ENCODE measurements at places on chromosomes 13 and 19. TPM values are rescaled to one million over a fixed set of nuclear protein-coding genes. Genes with fewer than 3 reads are reported as not detected.

DNA sequence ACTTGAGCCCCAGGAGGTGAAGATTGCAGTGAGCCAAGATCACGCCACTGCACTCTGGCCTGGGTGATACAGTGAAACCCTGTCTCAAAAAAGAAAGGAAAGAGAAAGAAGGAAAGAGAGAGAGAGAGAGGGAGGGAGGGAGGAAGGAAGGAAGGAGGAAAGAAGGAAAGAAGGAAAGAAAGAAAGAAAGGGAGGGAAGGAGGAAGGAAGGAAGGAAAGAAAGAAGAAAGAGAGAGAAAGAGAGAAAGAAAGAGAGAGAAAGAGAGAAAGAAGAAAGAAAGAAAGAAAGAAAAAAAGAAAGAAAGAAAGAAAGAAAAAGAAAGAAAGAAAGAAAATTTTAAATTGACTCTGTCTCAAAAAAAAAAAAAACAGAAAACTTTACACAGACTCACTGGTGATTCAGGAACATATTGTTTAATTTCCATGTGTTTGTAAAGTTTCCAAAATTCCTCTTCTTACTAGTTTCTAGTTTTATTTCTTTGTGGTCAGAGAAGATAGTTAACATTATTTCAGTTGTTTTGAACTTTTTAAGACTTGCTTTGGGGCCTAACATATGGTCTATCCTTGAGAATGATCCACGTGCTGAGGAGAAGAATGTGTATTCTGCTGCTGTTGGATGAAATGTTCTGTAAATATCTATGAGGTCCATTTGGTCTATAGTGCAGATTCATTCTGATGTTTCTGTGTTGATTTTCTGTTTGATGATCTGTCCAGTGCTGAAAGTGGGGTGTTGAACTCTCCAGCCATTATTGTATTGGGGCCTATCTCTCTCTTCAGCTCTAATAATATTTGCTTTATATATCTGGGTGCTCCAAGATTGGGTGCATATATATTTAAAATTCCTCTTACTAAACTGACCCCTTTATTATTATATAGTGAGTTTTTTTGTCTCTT is 204.4 kb upstream of the SERP2 start:
- DNase-seq, result no peak

DNA sequence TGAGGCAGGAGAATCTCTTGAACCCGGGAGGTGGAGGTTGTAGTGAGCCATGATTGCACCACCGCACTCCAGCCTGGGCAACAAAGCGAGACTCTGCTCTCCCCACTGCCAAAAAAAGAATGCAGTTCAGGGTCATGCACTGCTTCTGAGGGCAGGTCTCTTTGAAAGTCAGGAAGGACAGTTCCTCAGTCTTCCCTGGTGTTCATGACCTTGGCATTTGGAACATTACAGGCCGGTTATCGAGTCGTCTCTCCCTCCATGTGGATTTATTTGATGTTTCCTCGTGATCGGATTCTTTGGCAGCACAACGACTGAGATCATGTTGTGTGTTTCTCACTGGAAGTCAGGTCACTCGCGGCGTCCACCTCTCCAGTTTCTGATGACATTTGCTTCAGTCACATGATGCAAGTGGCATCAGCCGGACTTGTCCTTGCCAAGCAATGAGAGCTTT is 17.2 kb downstream of the FGF21 start:
- peak; percentile 88 for DNase-seq

DNA sequence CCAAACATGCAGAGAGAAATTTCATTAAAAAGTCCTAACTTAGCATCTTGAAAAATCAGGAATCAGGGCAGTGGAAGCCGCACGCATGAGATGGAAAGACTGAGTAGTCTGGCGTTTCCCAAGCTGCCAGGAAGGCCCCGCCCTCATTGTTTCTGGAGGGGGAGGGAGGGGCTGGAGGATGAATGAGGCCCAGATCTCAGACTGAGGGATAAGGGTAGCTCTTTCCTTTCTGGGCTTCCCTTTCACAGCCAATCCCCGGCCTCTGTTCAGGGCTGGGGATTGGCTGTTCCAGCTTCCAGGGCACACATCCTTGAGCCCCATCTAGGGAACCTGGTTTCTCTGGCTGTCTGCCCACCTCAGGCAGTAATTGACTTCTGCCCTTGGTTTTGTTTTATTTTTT is 7.3 kb downstream of the C19orf53 start:
- peak; percentile 84 for DNase-seq

DNA sequence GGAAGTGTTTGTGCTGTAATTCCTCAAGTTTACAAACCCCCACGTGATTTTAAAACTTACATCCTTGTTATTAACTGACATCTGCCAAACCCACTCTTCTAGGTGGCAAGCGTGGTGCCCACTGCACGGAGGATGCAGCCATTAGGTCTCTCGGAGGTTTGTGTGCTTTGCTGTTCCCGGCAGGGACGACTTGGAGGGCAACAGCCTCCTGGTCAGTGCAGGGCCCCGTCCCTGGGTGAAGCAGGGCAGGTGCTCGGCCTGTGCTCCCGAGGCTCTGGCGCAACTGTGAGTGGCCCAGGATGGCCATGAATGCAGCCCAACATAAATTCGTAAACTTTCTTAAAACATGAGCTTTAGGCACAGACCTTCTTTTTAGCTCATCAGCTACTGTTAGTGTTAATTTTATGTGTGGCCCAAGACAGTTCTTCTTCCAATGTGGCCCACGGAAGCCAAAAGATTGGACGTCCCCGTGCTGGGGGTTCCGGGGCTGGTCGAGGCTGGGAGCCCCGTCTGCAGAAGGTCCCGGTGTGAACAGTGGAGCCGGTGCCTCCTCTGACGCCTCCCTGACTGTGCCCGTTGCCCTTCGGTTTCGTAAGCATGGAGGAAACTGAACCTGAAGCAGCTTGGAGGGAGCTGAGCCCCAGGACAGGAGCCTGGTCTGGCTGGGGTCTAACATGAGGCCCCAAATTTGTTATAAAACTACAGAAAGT is 11.9 kb downstream of the GAS6 start:
- DNase-seq, result no peak

GRCh38 chr19:5042556-5042955 is 73.6 kb downstream of the KDM4B start:
- DNase-seq, result no peak

GRCh38 chr19:7928741-7929701 is 3.1 kb upstream of the CTXN1 start:
- peak; percentile 63 for DNase-seq

Gene OVOL3
- not detected for total RNA-seq

DNA sequence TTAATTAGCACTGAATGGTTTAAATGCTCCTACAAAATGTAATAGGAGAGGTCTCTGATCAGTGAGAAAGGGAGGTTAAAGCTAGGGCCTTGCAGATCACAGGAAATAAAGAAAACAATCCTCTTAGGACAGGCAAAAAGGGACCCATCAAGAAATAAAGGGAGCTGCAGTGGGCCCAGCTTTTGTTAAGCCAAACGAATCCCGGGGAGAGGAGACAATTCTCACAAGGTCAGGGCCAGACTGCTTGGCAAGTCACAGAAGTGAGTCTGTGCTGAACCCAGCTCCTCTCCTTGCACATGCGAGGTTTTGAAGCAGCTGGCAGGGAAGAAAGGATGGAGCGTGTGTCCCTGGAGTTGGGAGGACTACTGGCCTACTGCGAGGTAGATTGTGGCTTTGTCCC is 285.8 kb downstream of the COG6 start:
- DNase-seq, result no peak

GRCh38 chr19:19064811-19065745 is 1.3 kb downstream of the SLC25A42 start:
- DNase-seq, result no peak

GRCh38 chr19:10132905-10133304 is 13.2 kb upstream of the EIF3G start:
- no peak for DNase-seq

Gene BRME1
- total RNA-seq, result 0.25 TPM

- DNase-seq, result peak; percentile 81
Observed at GRCh38 chr19:33416307-33417215, 43.1 kb downstream of the CEBPG start.

DNA sequence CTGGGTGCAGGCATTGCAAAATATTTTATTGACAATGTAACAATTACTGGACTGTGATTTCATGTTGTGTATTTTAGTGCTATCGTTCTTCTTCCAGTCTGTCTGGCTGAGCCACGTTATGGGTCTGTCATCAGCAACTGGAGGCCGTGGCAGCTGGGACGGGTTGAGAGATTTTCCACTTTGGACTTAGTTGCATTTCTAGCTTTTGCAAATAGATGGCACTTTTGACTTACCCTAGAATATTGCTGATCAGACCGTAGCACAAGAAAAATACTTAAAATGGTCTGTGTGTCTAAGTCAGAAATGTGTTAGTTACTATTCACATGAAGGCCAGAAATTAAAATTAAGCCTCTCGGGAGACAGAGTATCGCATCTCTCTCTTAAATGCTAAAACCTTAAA is 211.1 kb downstream of the TEX29 start:
- no peak for DNase-seq

DNA sequence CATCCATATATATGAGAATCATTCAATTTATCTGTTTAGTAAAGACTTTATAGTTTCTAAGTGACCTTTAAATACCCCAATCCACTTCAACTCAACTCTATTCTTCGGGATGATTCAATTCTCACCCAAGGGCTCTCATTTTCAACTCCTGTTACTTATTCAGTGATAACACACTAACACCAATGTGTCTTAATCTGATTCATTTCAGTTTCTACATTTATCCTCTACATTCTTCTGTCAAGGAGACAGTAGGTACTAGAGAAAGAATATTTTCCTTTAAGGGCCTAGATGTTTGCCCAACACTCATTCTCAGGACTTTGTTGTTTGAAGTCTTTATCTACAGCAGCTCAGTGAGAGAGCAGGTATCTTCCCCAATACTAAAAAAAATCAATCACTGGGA is 7.1 kb downstream of the ARGLU1 start:
- DNase-seq, result no peak

Gene TMEM255B
- 51.7 TPM for total RNA-seq

Gene LHB
- total RNA-seq, result 0.89 TPM

Gene BLOC1S3
- total RNA-seq, result 2.6 TPM

- DNase-seq, result no peak
Observed at GRCh38 chr13:30211745-30212144, 95.6 kb downstream of the KATNAL1 start.
